ENCODE measurements at places on chromosomes 12 and 14.

DNA sequence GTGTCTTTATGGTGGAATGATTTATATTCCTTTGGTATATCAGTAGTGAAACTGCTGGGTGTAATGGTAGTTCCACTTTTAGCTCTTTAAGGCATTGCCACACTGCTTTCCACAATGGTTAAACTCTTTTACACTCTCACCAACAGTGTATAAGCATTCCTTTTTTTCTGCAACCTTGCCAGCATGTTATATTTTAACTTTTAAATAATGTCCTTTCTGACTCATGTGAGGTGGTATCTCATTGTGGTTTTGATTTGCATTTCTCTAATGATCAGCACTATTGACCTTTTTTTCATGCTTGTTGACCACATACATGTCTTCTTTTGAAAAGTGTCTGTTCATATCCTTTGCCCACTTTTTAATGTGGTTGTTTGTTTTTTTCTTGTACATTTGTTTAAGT, 142.5 kb downstream of the MSRB3 start:
- DNase-seq, result no peak

DNA sequence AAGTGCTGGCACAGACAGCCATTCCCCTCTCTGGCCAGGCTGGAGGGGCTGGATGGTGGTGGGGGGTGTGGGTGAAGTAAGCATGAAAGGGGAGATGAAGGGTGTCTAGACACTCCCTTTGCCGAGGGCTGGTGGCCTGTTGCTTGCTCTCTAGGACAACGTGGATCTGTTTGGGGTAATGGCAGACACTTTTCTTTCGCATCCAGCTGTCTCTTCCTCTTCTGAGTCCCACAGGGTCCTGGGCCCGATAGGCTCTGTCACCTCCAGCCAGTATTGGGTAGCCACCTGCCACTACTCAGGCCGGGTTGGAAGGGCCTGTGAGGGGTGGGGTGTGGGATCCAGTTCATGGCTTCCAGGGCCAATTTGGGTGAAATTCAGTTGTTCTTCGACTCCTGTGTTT, 218.1 kb downstream of the CACNA1C start:
- no peak for DNase-seq

DNA sequence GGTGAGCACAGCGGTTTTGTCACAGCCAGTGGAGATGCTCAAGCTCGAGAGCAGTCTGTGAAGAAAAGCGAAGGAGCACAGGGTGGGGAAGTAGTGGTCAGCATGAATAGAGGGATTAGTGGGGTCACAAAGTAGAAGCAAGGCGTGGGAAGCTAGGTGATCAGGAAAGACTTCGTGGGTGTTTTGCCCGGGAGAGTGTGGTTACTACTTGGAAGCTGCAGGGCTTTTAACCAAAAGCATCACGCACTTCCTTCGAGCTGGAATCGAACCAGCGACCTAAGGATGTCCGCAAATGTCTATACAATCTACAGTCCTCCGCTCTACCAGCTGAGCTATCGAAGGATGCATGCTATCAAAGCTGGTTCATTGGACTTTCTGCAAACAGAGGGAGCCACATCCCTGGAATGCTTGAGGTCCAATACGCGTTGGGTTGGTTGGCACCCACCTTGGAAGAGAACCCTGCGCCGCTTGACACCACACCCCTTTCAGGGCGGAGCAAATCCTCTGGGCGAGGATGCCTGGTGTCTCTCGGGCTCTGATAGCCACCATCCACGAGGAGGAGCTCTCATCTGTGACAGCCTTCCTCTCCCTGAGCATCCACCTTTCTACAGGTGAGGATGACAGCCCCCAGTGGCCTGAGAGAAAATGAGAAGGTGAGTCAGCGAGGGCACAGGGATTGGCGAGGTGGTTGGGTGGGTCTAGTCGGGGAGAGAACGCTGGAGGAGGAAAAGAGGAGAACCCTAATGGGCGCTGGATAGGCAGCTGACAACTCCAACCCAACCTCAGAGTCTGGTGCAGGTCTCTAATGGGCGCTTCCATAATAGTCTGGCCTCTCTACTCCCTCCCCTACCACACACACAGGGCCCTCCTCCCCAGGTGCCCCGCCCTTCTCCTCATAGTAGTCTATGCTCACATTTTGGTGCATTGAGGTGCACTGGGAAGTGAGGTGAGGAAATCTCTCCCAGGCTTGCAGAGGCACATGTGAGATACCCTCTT, 16.0 kb upstream of the OR6S1 start:
- no peak for DNase-seq

DNA sequence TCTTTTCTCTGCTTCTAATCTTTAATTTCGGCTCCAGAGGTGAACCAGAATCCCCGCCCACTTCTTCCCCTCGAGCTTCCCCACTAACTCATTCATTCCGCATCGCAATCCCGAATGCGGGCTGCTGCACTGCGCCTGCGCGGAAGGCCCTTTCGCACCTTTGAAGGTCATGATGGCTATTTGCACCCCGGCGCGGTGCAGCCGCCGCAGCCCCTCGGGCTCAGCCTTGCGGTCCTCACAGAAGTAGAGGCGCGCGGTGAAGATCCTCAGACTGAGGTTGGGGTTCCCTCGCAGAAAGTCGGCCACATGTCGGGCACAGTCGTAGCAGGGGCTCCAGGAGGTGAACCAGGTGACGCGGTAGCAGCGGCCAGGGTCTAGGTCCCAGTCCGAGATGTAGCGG, 7.6 kb downstream of the AICDA start:
- no peak for DNase-seq

DNA sequence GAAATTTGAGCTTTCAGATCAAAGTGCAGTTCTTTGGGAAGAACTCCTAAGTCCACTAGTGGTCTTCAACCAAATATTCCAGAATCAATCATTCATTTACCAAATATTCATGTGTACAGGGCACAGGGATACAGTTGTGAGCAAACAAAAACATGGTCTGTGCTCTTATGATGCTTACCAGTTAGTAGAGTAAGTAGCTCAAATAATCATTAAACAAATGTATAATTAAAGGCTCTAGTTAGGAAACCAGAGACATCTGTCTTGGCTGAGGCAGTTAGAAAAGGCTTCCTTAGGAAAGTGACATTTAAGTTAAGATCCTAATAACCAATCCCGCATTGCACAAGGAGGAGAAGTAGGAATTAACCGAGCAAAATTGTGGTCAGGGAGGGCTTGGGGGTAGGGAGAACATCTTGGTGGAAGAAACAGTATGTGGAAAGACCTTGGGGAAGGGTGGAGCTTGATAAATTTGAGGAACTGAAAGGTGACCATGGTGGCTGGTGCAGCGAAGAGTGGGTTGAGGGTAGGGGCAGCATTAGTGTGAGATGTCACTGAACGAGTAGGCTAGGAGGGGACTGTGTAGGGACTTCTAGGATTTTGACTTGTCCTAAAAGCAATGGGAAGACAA, 40.0 kb downstream of the PEBP1 start:
- no peak for DNase-seq

DNA sequence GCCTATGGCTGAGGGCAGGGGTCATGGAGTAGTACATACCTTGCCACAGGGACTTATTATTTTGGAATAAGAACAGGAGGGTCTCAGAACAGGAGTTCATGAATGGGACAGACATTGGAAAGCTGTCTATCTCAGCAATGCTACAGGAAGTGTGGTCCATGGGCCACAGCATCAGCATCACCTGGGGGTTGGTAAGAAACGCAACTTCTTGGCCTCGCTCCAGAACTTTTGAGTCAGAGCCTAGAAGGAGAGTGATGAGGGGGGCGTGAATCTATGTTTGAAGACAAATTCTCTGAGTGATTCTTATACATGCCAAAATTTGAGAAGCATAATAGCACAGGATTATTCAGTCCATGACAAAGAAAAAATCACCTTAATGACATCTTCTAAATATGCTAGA, 156.6 kb downstream of the RPAP3 start:
- no peak for DNase-seq

- DNase-seq, result no peak
Measured at GRCh38 chr12:106866426-106867080, 89.2 kb upstream of the TMEM263 start.

- no peak for DNase-seq
Measured at GRCh38 chr14:95348395-95349080, 28.8 kb upstream of the CLMN start.

DNA sequence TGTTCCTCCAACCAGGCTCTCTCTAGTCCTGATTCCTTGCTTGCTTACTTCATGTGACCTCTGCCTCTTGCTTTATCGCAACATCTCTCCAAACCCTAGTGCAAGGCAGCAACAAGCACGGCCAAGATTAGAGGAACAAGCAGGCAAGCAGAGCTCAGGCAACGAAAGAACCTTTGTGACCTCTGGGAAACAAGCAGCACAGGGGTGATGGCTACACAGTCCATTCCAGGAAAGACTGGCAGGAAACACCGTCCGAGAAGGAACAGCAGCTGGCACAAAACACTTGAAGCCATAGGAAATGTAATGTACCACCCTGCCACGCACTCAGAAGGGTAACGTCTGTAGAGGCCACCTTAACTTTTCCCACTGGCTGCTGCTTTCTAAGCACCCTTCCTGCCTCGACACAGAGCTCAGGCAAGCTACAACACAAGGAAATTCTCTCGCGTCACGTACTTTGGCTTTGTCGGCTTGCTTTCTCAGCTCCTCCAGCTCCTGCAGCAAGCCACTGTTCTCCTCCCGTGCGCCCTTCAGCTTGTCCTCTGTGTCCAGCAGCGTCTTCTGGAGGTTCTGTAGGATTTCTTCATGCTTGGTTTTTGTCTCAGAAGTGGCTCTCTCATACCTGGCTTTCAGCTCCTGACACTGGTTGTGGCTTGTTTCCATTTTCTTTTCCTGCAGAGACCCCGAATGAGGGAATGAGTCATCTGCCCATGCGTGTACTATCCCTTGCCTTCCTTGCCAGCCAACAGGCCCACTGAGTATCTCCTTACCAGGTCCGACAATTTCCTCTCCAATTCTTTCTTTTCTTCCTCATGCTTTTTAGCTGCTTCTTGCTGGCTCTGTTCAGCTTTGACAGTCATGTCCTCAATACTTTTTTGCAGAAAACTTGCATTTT, 61.4 kb upstream of the VPS33A start:
- no peak for DNase-seq

DNA sequence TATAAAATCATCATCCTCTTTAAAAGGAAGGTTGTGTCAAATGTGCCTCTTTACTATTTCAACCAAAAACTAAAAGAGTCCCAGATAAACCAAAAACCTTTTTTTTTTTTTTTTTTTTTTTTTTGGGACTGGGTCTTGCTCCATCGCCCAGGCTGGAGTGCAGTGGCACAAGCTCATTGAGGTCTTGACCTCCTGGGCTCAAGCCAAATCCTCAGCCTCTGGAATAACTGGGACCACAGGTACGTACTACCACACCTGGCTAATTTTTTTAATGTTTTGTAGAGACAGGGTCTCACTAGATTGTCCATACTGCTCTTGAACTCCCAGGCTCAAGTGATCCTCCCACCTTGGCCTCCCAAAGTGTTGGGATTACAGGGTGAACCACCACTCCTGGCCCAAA, 16.4 kb upstream of the SELPLG start:
- no peak for DNase-seq

GRCh38 chr12:70529647-70530046, 107.6 kb downstream of the PTPRB start:
- no peak for DNase-seq

DNA sequence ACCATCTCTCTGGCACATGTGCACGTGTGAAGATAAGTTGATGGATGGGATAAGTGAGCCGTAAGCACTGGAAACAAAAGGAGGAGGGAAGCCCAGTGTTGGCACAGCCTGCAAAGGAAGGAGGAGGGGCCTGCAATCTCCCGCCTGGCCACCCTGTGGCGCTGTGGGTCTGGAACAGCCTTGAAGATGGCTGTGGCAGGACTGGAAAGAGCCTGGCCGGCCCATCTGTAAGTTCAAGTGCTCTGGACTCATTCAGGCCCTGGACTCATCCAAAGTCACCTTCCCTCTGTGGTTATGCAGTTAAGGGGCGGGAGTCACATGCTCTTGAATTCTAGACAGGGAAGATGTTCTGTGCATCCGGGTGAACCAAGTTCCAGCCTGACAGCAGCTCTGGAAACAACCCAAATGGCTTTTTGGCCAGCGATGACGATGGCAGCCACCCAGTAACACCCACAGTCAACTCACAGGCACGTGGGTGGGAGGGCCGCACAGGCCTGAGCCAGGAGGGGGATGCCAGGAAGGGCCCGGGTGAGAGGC, 50.4 kb downstream of the CHGA start:
- peak; percentile 51 for DNase-seq

DNA sequence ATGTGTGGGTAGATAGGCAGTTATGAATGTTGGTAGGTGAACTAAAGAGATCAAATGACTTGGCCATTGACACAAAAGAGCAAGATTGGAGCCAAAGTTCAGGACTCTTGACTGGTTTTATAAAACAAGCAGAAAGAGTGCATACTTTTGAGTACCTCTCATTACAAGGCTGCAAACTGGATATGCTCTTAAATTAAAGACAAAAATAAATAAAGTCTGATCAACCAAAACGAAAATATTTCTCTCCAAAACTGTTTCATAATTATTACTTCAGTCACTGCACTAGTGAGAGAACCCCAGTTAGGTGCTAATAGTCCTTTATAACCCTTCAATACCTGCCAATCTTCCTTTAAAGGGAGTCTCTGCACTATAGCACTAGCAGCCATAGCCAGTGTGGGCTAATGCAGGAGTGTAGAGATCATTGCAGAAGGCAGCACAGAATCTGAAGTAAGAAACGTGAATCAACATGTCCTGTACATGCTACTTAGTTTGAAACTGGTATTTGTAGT, 147.1 kb downstream of the FOXA1 start:
- DNase-seq, result no peak

- DNase-seq, result peak; percentile 67
Measured at GRCh38 chr12:47752552-47752951, 6.1 kb downstream of the RAPGEF3 start.

DNA sequence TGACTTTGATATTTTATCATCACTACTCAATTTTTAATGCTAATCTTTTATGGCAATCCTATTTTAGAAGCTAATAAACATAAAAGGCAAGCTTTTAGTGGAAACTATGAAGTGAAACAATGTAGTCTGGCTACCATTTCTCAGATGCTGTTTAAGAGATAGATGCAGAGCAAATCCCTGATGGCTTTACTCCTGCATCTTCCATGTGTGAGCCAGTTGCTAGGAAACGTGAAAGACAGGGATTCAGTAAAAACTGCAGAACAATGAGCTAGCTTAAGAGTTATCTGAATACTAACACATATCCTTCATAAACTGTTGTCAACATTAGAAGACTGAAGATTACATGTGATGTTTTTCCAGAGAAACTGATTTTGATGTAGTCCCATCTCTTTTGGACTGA, 112.6 kb downstream of the SLC2A13 start:
- DNase-seq, result no peak

DNA sequence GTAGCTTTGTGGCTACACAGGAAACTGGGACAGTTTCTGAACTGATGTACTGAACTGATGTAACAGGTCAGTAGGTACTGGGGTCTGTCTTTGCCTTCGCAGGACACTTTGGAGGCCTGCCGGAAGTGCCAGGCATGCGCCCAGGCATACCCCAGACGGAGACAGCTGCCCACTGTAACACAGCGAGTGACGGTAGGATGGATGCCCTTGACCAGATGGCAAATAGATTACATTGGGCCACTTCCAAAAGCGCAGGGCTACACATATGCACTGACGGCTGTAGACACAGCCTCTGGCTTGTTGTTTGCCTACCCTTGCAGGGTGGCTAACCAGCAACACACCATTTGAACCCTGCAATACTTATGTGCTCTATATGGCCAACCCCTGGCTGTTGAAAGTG, 94.1 kb upstream of the TMPO start:
- DNase-seq, result no peak

- DNase-seq, result peak; percentile 78
Measured at GRCh38 chr12:52870361-52871290, 21.8 kb upstream of the KRT78 start.
